Left cardiac atrium (tissue), 4 donors: ENCODE measurements at places on chromosomes 1 and 21.

GRCh38 chr1:225338545-225338944 lies 89.3 kb downstream of the LBR start:
- DNase-seq = no peak

- no peak for DNase-seq
Observed at GRCh38 chr1:57229076-57229475, 194.8 kb downstream of the DAB1 start.

DNA sequence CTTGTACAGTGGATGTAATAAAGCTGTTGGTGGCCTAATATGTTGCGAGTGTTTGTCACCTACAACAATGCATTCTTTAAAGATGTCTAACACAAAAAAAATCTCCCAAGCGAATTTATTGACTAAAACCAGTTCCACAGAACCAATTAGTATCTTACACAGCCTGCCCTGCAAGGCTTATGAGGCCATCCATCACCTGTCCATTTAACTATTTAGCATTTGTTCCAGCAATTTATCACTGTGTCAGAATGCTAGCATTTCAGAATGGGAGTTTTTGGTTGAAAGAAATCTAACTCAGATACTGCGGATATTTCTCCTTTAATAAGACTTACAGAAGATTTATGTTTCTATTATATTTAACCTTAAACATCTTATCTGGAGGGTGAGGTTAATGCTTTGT lies 831.1 kb upstream of the PRMT6 start:
- DNase-seq = no peak

DNA sequence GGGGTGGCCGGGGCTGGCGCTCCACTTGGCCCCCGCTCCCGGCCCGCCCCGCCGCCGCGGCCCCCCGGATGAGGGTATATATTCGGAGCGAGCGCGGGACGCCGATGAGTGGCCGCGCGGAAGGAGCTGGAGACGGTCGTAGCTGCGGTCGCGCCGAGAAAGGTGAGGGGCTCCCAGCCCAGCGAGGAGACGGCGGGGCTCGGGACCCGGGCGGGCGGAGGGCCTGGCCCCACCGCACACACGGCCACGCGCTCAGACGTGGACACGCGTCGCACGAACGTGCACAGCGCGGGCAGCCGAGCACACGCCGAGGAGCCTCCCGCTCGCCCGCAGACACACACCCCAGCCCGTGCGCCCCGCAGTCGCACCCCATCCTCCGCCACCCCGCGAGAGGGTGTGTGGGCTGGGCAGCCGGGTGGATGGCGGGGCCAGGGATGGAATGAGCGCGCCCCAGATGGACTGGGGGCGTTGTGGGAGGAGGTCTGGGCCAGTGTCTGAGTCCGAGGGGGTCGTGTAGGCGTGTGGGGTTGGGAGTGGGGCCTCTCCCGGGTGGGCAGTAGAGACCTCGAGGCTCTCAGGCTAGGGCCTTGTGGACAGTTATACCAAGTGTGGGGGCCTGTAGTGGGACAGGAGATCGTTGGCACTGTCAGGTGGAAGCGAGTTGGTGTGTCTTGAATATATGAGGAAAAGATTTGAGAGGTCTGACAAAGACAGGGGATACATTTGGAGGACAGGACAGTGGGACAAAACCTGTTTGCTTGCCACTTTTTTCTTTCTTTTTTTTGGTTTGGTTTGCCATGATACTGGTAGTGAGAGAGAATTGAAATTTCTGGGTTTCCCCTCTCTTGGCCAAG lies at the start of gene UAP1:
Gene UAP1 (plus strand): TSS at position 107 of the 854 bp plus-strand sequence. CDS start 4,347 bp downstream, outside the sequence.
- no peak for DNase-seq

- DNase-seq = no peak
Observed at GRCh38 chr1:193539731-193540459, 353.5 kb upstream of the B3GALT2 start.

DNA sequence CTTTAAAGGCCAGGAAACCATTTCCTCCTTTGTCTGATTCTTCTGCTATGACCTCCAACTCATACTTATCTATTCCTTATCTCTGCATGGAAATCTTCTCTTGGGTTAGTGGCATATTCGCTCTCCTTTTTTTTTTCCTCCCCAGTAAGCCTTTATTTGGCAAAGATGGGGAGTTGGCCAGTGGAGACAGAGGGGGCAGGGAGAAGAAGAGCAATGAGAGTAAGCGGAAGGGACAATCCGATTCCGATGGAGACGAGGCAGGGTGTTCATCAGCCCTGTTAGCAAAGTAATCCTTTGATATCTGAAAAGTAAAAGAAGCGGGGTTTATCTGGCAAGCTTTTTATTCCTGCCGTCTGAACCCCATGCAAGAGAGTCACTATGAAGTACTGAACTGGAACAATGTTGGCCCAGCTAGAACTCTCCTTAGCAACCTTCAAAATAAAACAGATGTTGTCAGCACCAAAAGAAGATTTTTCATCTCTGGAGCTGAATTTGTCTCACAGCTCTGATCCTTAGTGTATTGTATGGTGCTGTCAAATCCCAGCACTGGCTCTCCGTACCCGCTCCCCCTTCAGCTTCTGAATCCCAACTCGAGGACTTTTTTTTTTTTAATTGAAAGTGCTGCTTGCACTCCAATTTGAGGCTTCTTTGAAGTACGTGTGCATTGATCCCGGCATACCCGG lies 40.9 kb downstream of the PTGFRN start:
- DNase-seq = no peak

DNA sequence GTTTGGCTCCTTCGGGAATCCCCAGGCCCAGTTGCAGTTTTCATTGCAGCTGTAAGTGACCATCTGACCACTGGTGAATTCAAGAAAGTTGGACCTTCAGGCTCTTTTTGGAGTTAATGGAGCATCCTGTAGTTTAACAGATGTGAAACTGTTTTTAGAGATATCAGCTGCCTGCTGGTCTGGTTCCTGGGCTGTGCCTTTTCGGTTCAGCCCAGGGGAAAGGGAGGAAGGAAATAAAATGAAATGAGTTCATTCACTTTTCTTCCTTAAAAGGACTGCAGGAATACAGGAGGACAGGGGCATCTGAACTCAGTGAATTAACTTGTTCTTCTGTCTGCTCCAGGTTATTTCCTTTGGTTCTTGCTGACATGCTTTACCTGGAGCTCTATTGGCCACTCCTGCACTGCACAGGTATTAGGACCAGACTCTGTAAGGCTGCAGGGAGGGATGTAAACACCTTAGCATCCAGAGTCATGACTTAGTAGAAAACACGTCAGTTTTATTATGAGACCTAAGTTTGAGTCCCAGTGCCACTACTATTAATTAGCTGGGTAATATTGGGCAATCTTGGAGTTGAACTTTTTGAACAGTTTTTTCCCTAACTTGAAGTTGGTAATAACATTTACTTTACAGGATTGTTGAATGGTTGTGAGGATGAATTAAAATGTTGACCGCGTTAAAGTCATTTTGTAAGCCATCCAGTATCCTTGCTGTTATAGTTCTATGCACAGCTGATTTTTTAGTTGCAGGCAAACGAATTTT lies 83.6 kb downstream of the LRRC8D start:
- DNase-seq = no peak

DNA sequence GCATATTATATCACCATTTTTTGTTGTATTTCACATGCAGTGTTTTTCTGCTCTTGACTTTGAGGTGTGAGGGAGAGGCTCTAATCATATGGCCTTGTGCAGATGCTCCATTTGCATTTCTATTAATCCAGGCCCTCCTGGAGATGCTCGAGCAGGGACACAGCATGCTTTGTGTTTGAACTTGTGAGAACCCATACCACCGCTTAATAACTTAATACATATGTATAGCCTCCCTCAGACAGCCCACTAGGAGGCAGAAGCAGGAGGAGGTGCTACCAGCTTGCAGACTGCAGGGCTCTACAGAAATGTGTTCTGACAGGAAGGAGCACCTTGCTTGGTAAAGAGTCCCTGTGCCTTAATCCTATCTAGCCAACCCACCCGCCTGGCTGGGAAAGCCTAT lies 155.2 kb downstream of the BARHL2 start:
- DNase-seq = no peak

DNA sequence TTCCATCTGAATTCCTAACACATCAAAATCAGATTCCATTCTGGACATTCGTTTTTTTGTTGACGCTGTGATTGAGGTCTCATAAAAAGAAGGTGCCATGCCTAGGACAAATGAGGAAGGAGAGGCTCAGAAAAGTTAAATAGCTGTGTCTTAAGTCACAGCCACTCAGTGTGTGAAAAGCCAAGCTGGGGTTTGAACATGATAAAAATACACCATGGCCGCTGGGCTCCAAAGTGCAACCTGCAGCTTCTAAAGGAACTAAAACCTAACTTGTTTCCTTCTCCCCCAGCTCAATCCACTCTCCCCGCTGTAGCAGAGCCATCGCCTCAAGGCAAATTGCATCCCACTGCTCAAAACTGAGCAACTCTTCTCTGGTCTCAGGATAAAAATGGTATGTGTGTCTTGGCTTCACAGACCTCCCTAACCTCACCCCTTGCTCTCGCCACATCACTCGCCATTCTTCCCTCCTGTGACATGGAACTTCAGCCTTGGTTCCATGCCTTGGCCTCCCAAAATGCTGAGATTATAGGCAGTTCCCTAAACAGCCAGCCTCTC lies 22.1 kb upstream of the FAM20B start:
- DNase-seq = no peak

GRCh38 chr1:100862591-100862990 lies 32.1 kb downstream of the EXTL2 start:
- DNase-seq = no peak

DNA sequence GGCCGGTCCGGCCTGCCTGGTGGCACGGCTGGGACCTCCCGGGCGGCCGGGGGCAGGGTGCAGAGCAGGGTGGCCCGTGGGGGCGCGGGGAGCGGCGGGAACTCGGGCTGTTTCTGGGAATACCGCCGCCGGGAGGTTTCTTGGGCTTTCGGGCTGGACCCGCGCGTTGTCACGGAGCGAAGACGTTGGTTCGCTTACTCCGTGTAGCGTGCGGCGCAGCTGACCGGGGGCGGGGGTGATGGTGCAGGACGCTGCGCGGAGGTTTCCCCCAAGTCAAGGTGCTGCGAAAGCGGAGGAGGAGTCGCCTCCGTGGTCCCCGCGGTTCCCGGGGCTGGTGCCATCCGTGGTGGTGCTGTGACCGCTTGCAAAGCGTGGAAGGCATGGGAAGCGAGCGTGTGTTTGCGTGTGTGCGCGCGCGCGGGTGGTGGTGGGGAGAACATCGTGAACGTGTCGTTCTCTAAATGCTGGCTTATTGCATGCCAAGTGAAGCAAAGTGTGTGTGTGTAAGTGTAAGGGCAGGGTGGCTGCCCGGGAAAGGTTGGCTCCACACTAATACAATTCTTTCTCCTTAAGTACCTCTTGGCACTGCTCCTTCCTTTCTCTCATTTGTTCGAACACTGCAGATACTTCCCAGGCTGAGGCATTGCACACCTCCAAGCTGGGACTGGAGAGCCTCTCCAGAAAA lies 1.1 kb downstream of the RYR2 start:
- peak; percentile 44 for DNase-seq

GRCh38 chr1:46223472-46223943 lies 20.4 kb downstream of the LURAP1 start:
- DNase-seq = peak; percentile 77

- DNase-seq = no peak
Observed at GRCh38 chr1:54777431-54777830, 13.1 kb upstream of the PARS2 start.

DNA sequence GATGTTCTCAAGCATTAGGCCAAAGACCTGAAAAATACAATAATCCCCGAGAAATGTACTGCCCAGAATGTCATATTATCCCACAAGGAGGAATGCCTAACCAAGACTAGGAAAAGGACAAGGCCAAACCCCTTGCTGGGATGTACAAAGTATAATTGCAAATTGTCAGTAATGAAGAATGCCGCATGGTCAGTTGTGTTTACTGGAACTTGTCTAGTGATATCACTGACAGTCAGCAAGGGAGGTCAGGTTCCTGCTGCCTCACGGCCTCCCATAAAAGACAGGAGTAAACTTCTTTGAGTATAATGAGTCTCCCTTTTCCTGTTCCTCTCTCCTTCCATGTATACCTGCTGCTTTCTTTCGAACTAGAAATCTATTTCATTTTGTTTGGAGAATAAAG lies 222.8 kb downstream of the RHOU start:
- no peak for DNase-seq

- no peak for DNase-seq
Observed at GRCh38 chr1:30950700-30951099, 42.1 kb upstream of the SDC3 start.
